ENCODE measurements at places on chromosomes 11 and 22.
A peak's percentile ranks its signal among the peaks of the same experiment; 100 is the strongest.

DNA sequence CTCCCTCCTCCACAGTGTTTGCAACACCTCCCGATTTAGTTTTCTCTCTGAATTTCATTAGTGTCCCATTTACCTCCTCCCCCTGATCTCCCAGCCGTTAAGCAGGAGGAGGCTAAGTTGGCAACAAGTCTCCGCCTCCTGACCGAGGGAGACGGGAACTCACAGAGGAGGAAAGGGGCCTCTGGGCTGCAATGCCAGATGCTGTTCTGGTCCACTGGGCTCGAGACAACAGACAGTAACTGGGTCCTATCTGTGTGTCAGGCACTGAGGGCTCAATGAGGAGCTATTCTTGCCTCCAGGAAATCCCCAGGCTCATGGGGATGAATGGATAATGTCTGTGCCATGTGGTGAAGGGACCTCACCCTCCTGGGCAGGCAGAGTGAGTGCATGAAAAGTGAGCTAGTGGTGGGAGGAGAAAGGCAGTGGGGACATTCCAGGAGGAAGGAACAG is 228.1 kb downstream of the TENM4 start:
- DNase-seq, result no peak

GRCh38 chr11:68308068-68308467 is 4.3 kb upstream of the LRP5 start:
- no peak for DNase-seq

- no peak for DNase-seq
These were observed 15.8 kb downstream of the C11orf54 start for GRCh38 chr11:93757301-93757700.

GRCh38 chr11:111082664-111083063 is 162.9 kb upstream of the POU2AF2 start:
- no peak for DNase-seq

DNA sequence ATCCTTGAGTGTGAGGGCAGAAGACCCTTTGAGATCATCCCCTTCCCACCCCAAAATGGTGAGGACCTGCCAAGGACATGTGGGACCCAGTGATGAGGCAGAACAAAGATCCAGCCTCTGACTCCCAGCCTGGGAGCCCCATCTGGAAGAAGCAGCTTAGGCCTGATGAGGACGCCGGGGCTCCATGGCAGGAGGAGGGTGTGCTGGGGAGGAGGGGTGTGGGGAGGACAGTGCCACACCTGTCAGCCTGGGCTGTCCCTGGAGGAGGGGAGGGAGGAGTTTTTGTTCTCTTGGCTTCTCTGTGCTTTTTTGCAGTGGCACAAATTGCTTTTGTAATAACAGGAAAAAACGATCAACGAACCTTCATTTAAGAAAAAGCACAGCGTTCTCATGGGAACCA is 44.4 kb upstream of the DAGLA start:
- no peak for DNase-seq

GRCh38 chr11:62411524-62411923 is 7.3 kb upstream of the SCGB1A1 start:
- no peak for DNase-seq

GRCh38 chr11:12279672-12280108 is 97.7 kb upstream of the PARVA start:
- DNase-seq, result no peak

- DNase-seq, result peak; percentile 16
These were observed 9.4 kb downstream of the DRAP1 start for GRCh38 chr11:65928667-65929066.

GRCh38 chr11:59802639-59803176 is 7.9 kb downstream of the MRPL16 start:
- DNase-seq, result peak; percentile 73

DNA sequence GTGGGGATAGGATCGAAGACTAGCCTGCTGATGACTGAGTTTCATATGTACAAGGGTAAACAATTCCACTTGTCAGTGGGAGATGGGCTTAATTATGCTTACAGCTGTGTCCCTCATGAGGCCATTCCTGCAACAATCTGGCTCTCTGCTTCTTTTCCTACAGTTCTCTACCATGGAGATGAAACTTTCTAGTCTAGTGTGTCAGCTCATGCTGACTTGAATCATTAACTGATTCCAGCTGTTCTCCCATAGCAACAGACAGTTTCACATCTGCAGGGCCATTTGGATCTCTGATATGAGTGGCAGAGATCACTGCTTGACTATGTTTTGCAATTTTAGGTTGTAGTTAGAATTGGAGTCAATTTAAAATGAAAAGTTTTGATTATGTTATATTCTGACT is 1251.7 kb upstream of the RAG2 start:
- no peak for DNase-seq

GRCh38 chr22:50078761-50079160 is 6.5 kb downstream of the MLC1 start:
- no peak for DNase-seq

- DNase-seq, result no peak
These were observed 72.7 kb upstream of the ARFGAP3 start for GRCh38 chr22:42929838-42930155.

DNA sequence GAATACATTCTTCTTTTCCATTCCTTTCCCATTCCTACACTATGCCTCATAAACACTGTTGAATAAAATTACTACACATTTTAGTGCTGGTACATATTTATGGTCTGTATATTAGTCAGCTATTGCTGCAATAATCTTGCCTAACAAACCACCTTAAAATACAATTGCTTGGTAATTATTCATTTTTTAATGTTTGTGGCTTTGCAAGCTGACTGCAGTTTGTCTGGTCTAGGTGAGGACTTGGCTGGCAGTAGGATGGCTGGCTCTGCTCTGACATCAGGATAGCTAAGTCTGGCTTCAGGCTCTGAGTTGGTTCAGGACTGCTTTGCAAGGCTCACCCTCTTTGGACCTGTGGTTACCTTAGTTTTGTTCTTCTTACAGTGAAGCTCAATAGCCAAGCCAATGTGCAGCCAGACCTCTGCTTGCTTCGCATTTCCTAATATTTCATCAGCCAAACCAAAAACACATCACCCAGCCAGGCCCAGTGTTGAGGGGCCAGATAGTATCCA is 913.4 kb upstream of the RAG2 start:
- no peak for DNase-seq

DNA sequence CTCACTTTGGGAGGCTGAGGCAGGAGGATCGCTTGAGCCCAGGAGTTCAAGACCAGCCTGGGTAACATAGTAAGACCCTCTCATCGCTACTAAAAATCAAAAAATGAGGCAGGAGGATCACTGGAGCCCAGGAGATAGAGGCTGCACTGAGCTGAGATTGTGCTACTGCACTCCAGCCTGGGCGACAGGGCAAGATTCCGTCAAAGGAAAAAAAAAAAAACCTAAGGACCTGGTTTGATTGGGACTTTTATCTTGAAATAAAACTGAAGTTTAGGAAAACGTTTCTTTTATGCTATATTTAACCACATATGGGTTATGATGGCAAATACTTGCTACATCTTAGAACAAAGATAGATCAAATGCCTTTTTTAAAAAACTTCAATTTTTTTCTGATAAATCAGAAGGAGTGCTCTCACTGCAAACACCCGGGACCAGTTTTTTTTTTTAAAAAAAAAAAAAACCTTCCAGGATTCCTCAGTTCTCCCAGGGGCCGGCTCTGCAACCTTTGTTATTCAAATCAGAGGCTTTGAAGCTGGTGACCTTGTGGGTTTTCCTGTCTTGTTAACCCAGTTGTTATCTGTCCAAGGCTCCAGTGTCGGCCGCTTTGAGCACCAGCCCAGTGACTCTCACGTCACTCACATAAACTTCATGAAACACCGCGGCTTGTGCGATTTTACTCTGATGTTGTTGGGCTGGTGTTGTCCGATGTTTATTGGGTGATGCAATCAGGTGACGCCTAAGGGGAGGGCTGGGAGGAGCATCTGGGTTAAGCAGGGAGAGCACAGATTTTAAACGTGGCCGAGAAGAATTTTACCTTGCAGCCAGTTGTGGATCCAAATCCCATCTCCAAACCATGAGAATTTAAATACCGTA is 24.7 kb upstream of the SLC22A12 start:
- DNase-seq, result peak; percentile 72

DNA sequence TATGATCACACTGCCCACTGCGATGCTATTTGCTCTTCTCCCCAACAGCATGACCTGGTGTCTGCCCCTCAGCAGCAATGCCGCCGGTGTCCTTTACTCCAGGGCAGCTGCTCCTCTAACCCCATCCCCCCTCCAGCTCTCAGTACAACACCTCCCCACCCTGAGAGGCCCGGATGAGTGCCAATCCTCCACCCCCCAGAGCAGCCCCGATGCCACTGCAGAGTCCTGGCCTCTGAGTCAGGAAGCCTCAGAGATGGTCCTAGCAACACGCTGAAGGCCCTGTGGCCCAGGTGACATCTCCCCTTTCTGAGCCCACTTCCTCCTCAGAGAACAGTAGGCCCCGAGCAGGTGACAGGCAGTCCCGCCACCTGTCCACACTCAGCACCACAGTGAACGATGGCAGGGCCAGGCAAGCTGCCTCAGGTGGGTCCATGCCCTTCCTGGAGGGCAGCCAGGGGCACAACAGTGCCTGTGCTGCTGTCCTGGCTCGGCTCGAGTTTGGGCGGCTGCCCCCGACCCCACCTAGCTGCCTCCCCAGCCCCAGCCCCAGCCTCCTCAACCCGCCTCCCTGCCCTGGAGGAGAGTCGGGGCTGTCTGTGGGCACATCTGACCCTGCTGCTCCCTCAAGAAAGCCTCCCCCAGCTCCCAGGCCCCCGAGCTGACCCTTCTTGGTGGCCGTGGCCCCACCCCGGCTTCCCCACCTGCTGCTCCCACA is 3.9 kb upstream of the NDUFS8 start:
- peak; percentile 34 for DNase-seq

- no peak for DNase-seq
These were observed 472.2 kb upstream of the ANO3 start for GRCh38 chr11:25859776-25860175.

DNA sequence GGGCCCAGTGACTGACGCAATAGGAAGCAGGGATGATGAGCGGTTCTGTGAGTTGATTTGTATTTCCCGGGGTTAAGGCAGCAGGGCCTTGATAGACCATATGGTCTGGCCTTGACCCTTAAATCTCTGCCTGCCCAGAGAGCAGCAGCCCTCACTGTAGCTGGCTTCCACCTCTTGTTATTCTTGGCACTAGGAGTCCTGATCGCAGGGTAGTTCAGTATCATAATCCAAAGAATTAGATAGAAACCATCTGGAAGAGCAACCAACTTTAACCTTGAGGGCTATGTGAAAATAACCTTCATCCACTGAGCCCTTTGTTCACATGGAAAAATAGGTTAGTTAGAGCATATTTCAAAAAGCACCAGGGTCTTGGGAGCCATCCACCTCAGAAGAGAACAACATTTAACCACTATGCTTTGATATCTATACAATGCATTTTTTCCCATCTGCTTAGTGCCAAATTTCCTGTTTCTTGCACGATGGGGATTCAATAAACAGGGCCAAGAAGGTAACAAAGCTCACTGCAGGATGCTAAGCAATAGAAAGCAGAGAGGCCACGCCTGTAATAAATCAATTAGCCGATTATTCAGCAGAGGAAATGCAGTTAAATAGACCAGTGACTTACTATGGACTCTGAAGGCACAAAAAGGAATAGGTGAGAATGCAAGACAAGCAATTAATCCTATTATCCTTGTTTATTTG is 761.3 kb downstream of the OPCML start:
- DNase-seq, result no peak

GRCh38 chr11:43871051-43871450 is 9.6 kb upstream of the ALKBH3 start:
- DNase-seq, result no peak

GRCh38 chr22:45504373-45505341 is 2.0 kb downstream of the FBLN1 start:
- no peak for DNase-seq

DNA sequence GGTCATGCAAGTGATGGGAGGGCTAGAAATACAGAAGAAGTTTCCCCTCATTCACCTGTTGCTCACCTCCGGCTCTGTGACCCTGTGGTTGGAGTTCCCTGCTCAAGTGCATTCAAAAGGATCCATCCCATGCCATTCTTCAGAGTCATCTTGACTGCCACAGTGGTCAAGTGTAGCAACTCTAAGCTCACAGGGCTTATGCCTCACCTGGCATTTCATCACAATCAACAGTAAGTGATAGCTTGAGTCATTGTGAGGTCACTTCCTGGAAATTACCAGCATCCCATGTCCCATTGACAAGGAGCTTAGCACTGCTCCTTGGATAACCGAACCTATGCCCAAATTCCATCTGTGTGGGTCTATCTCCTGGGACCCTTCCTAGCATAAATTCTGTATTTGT is 55.6 kb downstream of the OR4C45 start:
- DNase-seq, result no peak

- no peak for DNase-seq
These were observed 14.8 kb upstream of the GAL start for GRCh38 chr11:68669301-68670090.

- DNase-seq, result no peak
These were observed 141.9 kb upstream of the TTC12 start for GRCh38 chr11:113172382-113172951.

DNA sequence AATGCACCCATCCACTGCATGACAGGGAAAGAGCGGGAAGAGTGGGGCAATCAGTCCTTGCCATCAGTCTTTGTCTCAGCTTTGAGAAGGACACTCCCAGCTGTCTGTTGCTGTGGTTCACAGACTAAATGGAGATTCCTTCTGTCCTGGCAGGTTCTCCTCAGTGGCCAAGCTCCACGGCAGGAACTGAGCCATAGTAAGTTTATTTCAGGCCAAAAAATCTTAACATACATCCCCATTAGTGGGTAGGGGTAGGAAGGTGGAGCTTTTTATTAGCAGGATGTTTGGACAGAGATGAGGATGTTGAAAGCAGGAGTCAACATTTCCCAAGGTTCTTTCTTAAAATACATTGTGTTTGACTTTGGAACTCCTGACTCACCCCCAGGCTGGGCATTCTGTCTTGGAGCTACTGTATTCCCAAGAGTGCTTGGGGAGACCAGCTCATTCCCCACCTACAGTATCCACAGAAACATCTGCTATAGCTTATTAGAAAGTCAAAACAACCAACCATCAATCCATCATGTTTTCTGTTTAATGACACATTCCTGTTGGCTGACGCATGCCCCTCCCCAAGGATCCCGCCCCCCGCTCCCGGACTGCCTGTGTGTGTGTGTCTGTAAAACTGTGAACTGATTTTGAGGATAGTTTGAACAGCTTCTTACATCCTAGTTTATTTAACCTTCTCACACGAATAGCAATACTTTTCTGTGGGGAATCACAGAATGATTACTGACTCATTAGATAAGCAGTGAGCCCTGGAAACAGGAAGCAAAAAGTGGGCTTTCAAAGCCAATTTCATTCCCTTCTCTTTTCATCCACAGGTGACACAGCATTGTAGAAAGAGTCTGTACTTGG is 109.5 kb downstream of the CCDC81 start:
- DNase-seq, result no peak

GRCh38 chr11:6565325-6565724 is 38.1 kb downstream of the RRP8 start:
- DNase-seq, result no peak
